ENCODE measurements at places on chromosomes 16 and 17.

DNA sequence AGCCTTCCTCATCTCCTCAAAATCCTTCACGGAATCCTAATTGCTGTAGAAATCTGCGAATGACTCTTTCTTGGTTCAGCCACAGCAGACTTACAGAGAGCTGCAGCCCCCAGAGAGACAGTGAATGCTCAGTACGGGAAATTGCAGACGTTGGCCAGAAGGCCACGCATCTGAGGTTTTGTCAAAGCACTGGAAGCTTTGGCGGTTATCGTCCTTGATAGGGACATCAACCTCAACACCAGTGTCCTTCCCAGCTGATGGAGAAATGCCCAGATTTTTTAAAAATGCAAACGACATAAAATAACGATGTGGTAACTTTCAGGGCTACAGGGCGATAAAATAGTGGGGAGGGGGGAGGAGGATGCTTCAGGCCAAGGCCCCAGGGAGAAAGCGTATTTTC, 166.6 kb upstream of the CIBAR2 start:
- DNase-seq, result no peak

- DNase-seq, result no peak
Measured at GRCh38 chr16:50269769-50270509, 3.6 kb downstream of the ADCY7 start.

GRCh38 chr16:69754469-69755310, at the start of gene NOB1:
Gene NOB1 (minus strand): TSS chr16:69754926. CDS start chr16:69754910, 16 bp downstream.
- peak; percentile 97 for DNase-seq

DNA sequence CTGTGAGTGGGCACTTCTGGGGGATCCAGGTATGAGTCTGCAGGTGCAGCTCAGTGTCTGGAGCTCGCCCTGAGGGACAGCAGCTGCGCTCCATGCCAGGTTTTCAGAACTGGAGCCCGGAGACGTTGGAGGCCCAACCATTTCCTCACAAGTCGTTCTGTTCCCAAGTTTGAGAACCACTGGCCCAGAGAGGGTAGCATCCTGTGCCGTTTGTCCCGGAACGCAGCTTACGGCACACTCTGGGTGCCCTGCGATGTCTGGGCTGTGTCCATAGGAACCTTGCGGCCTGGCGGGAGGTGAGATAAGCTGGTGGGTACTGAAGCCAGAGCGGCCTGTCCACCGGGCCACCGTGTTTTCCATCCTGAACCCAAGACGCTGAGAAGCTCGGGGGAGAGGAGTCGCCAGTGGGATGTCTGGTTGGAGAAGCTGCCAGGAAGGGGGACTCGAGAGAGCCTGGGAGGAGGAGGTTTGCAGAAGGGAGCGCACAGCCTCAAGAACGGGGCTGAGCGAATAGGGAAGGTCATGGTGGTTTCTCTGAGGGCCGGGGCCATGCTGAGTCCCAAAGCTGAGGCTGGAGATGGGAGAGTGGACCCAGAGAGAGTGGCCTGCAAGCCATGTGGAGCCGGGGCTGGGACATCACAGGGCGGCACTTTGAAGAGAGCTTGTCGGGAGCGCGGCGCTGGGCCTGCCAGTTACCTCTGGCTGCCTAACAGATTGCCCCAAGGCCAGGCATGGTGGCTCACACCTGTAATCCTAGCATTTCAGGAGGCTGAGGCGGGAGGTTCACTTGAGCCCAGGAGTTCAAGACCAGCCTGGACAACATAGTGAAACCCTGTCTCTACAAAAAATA, 211.0 kb upstream of the GSE1 start:
- DNase-seq, result no peak

- DNase-seq, result no peak
Measured at GRCh38 chr17:81368161-81369022, 26.9 kb upstream of the BAHCC1 start.

DNA sequence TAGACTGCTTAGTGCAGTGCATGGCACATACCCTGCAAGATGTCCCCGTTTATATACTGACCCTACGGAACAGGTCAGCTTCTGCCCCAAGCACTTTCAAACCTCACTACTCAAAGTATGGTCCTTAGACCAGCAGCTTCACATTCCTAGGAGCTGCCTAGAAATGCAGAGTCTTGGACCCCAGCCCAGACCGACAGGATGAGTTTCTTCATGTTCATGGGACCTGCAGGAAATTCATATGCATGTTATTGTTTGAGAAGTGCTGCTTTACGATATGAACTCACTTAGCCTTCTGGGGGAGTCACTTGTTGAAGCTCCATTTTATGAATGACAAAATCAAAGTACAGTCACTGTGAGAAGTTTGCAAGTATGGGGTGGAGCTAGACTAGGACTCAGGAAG, 82.6 kb downstream of the DYNLRB2 start:
- DNase-seq, result peak; percentile 51

DNA sequence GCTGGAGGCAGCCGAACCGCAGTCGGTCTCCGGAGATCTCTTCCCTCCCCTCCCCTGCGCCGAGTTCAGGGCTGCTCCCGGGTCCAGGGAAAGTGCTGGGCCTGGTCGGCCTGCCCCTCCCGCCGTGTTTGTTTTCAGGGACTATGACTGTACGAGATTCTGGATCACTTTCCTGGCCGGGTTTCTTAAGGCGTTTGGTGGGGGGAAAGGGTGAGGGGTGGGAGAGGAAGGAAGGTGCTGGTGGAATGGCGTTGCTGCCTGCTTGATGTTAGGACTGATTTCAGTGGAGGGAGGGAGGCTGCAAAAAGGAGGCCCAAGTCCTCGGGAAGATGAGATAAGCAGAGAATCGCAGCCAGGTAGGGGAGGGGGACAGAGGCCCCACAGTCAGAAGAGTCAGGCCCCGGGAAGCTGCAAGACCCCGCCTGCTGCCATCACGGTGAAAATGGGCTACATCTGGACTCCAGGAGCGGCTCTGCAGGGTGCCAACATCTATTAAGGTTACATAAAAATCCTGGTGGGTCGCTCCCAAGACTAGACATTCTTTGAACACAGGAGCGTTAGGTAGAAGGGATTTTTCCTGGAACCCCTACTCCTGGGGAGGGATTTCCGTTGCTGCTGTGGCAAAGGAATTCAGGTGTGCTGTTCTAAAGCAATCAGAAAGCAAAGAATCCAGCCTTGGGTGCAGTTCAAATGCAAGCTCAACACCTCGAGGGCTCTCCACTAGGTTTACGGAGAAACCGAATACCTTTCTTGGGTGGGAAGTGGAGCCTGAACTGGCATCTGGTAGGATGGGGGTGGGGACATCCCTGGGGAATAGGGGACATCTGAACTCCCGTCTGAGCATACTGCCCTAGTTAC, 1.2 kb downstream of the ARHGAP44 start:
- DNase-seq, result no peak

DNA sequence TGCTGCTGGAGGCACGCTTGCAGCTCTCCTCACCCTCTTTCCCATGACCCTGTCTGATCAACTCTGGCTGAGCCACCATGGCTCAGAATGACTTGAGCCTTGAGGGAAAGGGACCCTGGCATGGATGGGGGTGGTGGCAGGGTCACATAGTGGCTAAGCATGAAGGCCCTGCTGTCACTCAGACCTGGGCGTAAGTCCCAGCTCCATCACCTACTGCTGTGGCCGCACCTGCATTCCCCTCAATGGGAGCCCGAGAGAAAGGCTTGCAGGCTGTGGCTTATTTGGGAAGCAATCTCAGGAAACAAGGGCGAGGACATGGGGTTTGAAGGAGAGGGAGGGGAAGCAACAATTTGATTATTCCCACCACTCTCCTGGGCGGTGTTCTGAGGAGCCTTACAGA, 17.7 kb upstream of the RAP1GAP2 start:
- DNase-seq, result no peak

DNA sequence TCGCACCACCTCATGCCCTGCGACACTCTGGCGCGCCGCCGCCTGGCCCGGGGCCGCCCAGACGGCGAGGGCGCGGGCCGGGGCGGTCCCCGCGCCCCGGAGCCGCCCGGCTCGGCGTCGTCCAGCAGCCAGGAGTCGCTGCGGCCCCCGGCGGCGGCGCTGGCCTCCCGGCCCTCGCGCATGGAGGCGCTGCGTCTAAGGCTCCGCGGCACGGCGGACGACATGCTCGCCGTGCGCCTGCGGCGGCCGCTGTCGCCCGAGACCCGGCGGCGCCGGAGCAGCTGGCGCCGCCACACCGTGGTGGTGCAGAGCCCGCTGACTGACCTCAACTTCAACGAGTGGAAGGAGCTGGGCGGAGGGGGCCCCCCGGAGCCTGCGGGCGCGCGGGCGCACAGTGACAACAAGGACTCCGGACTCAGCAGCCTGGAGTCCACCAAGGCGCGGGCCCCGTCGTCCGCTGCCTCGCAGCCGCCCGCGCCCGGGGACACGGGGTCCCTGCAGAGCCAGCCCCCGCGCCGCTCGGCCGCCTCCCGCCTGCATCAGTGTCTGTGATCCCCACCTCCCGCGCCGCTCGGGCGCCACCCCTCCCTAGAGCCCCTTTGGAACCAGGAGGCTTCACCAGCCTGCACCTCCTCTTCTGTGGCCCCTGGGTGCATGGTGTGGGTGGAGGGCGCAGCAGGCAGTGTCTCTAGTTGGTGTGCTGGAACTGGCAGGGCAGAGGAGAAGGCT, 82.3 kb downstream of the ARHGAP23 start:
- DNase-seq, result no peak

DNA sequence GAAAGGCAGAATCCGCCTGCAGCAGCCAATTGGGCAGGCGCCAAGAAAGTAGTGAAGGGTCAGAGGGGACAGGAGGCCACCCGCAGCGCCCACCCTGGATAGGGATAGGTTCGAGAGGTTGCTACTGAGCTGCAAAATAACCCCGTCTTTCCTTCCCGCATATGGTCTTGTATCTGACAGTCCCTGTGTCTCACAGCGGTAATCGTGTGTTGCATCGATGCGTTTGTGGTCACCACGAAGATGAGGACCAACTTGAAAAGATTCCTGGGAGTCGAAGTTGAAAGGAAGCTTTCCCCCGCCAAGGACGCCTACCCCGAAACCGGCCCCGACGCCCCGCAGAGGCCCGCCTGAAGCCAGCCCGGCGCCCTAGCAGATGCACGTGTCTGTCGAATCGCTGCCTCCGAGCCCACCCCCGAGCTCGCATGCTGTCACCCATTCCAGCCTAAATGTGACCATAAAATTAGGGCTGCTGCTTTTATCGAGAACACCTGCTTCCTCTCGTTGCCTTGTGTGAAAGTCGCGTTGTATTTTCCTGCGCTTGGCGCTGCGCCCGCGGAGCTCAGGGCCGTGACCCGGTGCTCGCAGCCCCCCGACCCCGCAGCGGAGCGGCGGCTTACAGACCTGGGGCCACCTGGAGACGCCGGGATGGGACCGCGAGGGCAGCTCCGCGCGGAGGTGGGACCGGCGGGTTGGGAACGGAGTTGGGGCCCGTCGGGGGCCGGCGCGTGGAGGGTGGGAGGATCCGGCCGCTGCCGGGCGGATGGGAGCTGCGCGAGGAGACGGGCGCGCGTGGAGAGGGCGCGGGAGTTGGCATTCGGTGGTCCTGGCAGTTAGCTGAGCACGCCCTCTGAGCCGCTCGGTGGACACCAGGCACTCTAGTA, at the start of gene CMTM2:
TSS of gene CMTM2 (plus strand) at position 813 of the 881 bp plus-strand sequence. CDS start 145 bp downstream, outside the sequence.
- no peak for DNase-seq

DNA sequence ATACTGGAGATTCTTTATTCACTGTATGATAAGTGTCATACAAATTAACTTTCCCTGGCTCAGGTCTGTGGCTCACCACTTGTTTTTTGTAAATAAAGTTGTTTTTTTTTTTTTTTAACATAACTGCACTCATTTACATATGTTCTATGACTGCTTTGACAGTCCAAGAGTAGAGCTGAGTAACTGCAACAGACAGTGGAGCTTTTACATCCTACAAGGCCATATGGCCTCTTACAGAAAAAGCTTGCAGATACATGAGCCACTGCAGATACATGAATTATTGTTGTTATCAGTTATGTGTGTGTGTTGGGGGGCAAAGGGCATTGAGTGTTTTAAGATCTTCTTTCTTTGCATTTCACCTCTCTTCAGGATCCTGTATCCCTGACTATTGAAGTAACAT, 311.7 kb downstream of the BCAS3 start:
- no peak for DNase-seq

DNA sequence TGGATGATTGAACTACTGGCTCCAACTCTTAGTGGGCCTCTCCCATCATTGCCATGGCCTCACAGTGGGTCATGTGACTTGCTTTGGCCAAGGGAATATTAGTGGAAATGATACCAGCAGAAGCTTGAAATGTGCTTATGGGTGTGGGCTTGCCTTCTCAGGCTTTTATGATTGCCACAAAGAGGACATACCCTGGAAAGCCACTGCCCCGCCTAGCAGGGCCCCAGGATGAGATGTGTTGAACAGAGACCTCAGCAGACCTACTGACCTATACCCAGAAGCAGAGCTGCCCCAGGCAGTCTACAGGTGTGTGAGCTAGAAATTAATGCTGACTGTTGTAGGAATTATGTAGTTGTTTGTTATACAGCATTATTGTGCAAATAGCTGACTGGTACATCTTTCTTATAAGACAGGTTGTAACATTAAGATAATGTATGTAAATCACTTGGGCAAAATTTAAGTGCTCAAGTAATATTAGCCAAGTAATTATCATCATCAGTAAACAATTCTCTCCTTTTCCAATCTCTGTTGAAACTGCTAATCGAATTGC, 67.8 kb upstream of the CDH5 start:
- DNase-seq, result no peak

DNA sequence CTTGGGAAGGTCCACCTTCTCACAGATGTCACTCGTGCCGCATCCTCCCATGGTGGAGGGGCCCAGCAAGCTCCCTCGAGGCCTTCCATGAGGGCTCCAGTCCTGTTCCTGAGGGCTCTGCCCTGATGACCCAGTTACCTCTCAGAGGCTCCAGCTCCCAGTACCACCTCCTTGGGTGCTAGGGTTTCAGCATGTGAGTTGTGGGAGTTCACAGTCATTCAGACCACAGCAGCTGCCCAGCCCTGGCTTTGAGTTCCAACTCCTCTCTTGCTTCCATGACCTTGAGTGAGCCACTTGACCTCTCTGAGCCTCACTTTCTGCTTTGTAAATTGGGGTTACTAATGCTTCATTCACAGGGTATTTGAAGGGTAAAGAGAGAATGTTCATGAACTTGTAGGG, 37.1 kb upstream of the LGALS9 start:
- DNase-seq, result no peak

DNA sequence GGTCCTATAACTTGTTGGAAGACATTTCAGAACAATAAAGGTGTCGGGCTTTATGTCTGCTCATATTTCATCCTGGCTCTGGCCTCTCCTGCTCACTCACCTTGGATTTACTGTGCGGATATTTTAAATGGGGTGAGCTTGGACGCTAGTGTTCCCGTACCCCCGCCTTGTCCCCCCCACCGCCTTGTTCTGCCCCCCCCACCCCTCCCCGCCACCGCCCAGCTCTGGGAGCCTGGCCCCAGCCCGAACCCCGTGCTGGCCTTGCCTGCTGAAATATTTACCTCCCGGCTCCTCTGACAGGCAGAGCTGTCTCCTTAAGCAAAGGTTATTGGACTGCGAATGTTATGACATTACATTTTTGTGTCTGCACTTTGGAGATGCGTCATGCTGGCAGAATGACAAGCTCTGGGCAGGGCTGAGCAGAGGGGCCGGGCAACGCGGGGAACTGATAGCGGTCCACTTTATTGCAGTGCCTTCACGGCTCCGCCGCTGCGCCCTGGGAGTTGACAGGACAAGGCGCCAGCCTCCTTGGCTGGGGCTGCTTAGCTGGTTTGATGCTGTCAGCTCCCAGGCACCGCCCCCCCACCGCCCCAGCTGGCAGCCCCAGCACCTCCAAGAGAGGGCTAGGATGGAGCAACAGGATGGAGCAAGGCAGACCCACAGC, 222.5 kb upstream of the GSE1 start:
- peak; percentile 93 for DNase-seq

- no peak for DNase-seq
Measured at GRCh38 chr17:29384901-29385300, 5.3 kb upstream of the TAOK1 start.

GRCh38 chr16:20051611-20052010, 22.1 kb downstream of the GPR139 start:
- no peak for DNase-seq
